Sigmoid colon (tissue), 7 donors: ENCODE measurements at places on chromosomes 5 and 9.

DNA sequence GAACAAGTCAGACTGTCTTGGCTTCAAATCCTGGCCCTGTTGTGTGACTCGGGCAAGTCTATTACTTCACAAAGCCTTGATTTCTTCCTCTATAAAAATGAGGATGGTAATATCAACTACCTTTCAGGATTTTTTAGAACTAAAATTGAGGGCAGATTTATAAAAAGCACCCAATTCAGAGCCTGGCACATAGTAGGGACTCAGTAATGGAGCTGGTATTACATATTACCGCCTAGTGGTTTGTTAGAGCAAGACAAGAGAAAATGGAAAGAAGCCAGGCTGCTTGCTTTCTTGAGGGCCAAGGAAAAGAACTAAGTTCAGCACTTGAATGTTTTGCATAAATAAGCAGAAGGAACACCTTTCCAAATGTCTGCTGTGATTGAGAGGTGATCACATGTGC, 19.4 kb downstream of the ZNF346 start:
- DNase-seq = no peak

GRCh38 chr5:114101153-114101552, 260.7 kb upstream of the KCNN2 start:
- no peak for DNase-seq

DNA sequence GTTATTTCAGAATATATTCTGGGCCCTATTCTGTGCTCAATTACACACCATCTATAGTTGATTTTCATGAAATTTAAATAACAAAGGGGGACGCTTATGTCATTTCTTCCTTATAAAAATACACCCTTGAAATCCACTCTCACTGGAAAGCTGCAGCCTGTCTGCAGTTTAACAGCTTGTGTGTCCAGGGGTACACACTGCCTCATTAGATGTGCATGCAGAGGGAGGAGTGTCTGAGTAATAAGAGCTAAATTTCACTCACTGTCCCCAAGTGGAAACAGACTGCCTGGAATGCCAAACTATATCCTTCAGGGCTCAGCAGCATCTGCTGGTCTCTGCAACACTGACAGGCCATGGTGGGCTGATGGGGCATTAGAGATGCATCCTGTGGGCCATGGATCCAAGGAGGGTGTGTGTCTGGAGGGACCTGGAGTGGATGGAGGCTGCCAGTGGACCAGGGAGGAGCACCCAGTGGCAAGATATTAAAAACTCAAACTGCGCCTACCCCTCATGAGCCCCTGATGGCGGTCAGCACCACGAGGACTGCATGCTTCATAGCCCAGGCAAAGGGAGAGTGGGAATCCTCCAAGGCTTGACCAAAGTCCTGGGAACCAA, 15.8 kb upstream of the TIFAB start:
- peak; percentile 11 for DNase-seq

GRCh38 chr5:28743025-28743715, 1704.8 kb upstream of the CDH9 start:
- no peak for DNase-seq

GRCh38 chr9:99241106-99241505, 19.0 kb downstream of the SEC61B start:
- no peak for DNase-seq
